Activated CD4-positive, alpha-beta T cell treated with anti-CD3 and anti-CD28 coated beads, Interleukin-2, amount 10 ng/mL, durations not matched to agents 24 days and 14 days (primary cell): ENCODE measurements at places on chromosomes 1 and 21.

DNA sequence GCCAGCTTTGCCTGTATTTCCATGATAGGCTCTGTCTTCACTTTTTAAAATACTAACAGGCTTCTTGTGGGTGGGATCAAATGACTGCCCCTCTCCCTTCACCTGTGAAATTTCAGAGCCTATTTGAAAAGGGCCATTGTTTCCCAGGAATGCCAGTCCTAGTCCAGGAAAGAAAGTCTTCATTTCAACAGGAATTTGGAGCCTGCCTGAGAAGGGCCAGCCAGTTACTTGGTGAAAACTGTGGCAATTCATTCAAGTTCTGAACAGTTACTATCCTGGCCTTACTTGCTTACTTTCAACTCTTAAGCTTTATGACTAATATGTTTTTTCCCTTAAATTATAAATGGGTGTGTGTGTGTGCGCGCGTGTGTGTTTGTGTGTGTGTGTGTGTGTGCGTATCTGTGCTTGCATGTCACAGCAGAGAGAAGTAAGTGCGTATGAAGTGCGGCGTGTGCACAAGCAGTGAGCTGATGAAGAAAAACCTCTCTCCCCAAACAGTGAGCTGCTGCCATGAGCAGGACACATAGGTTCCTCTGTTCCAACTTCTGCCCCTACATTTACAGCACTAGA is 67.5 kb upstream of the RNPC3 start:
- no peak for DNase-seq

GRCh38 chr1:156644146-156644545 is 2.2 kb downstream of the BCAN start:
- DNase-seq: no peak

- no peak for DNase-seq
Measured at GRCh38 chr1:199313444-199313843, 674.6 kb downstream of the PTPRC start.

DNA sequence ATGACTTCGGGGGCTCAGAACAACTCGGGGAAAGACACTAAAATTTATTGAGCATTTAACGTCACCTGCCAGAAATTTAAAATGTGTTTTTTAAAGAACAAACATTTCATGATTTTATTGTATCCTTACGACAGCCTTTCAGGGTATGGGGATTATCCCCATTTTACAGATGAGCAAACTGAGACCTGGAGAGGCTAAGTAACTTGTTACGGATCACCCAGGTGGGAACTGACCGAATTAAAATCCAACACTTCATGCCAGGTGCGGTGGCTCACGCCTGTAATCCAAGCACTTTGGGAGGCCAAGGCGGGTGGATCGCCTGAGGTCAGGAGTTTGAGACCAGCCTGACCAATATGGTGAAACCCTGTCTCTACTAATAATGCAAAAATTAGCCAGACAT is 50.9 kb downstream of the DISC1 start:
- DNase-seq: no peak

- DNase-seq: no peak
Measured at GRCh38 chr1:8509579-8509978, 191.7 kb downstream of the SLC45A1 start.

DNA sequence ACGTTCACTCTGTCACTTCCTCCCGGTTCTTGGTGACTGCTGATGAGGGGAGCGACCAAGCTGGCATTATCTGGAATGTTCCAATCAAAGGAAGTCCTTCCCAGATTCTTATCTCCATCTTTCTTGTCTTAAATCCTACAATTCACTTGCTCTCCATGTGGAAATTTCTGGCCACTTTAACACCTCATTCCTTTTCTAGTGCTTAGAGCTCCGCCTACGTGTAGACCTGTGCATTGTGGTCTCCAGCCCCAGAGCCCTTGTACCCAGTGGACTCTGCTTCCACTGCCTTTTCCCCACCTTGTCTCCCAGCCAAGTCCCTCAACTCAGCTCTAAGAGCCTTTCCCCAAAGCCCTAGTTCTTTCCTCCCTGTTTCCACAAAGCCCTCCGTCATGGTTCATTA is 12.2 kb upstream of the KLHDC7A start:
- DNase-seq: no peak

DNA sequence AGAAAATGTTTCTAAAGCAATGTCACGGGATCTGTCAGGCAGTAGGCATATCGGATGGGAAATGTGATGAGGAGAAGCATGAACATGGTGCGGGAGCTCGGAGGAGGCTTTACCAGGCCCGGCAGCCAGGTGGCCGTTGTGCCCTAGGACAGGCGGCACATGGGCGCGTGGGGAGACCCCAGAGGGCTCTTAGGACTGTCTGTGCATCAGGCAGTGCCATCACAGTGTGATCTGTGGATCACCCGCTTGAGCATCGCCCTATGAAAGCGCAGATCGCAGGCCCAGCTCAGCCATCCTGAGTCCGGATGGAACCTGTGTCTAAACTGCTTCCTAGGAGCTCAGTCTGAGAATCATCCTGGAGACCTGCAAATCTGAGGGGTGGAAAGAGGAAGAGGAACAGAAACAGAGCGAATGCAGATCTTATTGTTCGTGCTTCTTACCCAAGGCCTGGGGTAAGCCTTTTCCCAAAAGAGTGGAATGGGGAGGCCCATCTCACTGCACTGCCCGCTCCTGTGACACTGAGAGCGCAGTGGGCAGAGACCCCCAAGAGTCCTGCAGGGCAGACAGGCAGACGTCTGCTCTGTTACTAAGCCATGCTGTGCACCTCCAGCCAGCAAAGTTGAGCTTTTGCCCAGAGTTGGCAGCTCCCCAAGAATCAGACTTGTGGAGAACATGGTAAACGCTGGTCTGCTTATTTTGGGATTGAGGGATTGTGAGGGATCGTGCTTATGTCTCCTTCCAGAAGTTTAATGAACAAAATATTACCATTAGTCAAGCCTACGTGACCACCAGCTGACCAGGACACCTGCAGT is 251.0 kb downstream of the RHOU start:
- DNase-seq: no peak

- no peak for DNase-seq
Measured at GRCh38 chr1:46021046-46021996, 111.1 kb downstream of the PIK3R3 start.

- DNase-seq: peak; percentile 67
Measured at GRCh38 chr1:153261281-153262069, 2.0 kb downstream of the LORICRIN start.

- no peak for DNase-seq
Measured at GRCh38 chr1:152168535-152168868, 9.5 kb upstream of the RPTN start.

GRCh38 chr1:48495166-48495565 is 23.2 kb upstream of the SPATA6 start:
- DNase-seq: no peak

DNA sequence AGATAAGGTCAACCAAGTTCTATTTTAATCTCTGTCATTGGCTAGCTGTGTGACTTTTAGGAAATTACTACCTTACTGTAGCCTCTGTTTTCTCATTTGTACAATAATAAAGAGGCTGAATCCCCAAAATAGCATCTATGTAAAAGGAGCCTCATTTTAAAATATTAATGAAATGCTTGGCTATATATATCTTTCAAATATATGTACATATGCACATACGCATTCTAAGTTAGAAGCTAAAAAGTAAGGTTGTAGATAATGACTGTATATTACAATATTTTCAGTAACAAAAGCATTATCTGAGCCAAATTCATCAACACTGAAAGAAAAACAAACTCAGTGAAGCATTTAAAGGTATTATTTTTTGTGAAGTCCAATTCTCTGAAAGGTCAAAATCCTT is 44.6 kb downstream of the TYW3 start:
- DNase-seq: no peak

DNA sequence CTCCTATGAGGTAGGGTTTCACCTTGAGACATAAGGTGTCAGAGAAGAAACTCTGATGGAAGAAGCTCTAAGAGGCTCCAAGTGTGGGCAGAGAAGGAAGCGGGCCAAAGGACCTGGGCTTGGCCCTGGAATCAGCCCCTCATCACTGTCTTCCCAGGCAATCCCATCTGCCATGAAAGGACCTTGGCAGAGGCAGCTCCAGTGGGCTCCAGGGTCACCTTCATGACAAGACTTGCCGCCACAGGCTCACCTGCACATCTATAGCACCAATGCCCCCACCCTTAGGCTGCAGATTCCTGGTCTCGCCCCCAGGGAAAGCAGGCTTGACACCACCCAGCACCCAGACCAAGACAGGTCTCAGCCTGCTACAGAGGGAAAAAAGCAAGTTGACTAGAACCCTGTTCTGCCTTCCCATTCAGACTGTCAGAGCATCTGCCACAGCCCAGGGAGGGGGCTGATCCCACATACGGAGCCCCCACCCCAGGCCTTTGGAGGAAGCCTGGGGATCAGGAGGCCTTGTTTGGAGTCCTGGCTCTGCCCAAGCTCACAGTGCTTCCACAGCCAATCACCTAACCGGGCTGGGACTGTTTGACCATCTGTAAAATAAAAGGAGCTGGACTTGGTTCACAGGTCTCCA is 490 bp upstream of the FAM110D start:
- DNase-seq: no peak

- no peak for DNase-seq
Measured at GRCh38 chr1:67367370-67368045, 59.8 kb downstream of the IL12RB2 start.

- DNase-seq: peak; percentile 95
Measured at GRCh38 chr1:2231532-2232254, 3.6 kb downstream of the SKI start.

GRCh38 chr1:36512842-36513241 is 30.1 kb upstream of the CSF3R start:
- no peak for DNase-seq

DNA sequence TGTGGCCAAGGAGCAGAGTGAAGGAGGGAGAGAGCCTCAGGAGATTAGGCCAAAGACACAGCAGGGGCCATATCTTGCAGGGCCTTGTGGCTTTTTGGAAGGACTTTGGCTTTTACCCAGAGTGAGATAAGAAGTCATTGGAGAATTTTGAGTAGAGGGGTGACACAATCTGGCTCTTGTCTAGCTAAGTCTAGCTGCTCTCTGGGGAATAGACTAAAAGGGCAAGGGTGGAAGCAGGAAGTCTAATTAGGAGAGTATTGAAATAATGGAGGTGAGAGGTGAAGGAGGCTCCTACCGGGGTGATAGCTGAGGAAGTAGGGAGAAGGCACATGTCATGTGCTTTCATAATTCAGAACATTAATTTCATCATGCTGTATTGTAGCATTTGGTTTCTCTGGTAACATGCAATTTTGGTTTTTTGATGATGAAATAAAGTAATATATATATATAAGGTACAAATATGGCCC is 34.3 kb upstream of the KCNA3 start:
- no peak for DNase-seq

DNA sequence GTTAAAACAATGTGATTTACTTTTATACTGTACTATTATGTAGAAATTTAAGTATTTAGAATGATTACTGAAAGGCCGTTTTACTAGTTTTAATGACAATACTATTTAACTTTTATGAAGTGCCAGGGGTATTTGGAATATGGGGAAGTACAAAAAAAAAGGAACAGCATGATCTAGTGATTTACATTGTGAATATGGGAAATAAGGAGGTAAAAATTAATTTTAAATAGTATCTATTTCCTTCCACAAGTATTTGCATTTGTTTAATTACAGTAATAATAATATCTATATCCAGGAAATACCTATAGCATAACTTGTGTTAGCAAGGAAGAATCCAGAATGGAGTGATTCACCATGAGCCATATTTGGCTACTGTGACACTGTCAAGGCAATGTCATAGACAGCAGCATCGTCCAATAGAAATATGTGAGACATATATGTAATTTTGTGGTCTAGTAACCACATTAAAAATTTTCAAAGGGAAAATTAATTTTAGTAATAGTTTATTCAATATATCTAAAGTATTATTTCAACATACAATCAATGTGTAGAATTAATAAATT is 22.0 kb downstream of the CNST start:
- no peak for DNase-seq

GRCh38 chr1:180636138-180636537 is 4.3 kb downstream of the XPR1 start:
- no peak for DNase-seq

- DNase-seq: no peak
Measured at GRCh38 chr1:243609698-243610097, 240.3 kb downstream of the AKT3 start.

DNA sequence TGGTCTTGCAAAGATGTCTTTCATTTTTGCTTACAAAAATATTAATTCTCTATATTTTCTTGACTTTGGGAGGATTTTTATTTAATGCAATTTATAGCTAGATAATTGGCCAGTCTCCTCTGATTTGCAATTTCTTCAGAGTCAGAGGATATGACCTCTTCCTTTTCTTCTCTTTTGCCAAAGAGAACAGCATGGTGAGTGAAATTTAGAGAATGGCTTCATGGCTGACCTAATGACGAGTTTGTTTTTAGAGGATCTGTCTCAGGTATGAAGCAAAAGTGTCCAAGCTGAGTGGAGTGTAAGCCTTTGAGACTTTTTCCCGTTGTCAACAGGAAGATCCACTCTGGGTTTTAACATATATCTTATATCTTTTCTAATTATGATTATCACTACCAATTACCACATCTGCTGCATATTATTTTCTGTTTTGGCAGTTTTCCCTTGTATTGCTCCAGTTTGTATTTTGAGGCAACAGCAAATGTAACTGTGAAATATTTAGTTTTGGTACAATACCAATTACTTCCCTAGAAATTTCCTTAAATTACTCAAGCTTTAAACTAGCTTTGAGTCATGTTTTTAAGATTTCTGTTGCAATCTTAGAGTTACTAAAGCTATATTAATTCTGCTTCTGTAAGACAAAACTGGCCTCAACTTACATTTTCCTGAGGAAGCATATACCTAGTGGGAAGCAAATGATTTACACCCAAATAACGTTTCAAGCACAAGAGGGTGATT is 332.8 kb upstream of the ZRANB2 start:
- DNase-seq: no peak

DNA sequence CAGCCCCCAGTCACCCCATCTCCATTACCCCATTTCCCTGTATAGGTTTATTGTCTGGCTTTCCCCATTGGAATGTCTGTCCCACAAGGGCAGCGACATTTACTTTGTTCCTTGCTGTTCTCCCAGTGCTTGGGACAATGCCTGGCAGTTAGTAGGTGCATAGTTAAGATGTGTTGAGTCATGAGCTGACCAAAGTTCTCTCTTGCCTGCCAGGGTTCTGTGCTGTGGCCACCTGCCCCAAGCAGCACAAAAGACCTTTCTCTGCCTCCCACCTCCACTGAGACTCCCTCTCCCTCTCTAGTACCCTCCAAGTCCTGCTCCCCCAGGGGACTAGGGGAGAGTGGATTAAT is 40.0 kb downstream of the TMCO4 start:
- no peak for DNase-seq

DNA sequence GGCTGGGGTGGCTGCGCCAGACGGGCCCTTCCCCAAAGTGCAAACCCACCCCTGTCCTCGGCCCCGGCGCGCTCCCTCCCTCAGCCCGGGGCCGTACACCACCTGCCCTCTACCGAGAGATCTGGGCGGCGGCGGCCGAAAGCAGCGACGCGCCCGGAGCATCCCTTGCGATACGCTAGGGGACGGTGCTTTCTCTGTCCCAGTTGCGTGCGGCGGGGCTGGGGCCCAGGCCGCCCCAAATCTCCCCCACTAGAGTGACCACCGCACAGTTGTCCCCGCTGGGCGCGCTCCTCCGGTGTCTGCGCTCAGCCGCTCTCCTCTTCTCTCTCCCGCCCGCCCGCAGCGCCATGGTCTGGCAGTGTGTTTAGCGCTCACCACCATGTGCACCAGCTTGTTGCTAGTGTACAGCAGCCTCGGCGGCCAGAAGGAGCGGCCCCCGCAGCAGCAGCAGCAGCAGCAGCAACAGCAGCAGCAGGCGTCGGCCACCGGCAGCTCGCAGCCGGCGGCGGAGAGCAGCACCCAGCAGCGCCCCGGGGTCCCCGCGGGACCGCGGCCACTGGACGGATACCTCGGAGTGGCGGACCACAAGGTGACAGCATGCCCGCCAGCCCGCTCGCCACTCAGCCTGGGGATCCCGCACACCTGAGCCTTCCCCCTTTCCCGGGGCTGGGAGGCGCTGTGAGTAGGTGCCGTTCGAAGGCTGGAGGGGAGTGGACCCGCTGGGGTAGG is 1.0 kb downstream of the ST6GALNAC5 start:
- DNase-seq: peak; percentile 60
